ENCODE measurements at places on chromosomes 3 and 15.
A peak's percentile ranks its signal among the peaks of the same experiment; 100 is the strongest.

GRCh38 chr3:53295410-53295809 lies 39.6 kb upstream of the TKT start:
- DNase-seq: no peak

DNA sequence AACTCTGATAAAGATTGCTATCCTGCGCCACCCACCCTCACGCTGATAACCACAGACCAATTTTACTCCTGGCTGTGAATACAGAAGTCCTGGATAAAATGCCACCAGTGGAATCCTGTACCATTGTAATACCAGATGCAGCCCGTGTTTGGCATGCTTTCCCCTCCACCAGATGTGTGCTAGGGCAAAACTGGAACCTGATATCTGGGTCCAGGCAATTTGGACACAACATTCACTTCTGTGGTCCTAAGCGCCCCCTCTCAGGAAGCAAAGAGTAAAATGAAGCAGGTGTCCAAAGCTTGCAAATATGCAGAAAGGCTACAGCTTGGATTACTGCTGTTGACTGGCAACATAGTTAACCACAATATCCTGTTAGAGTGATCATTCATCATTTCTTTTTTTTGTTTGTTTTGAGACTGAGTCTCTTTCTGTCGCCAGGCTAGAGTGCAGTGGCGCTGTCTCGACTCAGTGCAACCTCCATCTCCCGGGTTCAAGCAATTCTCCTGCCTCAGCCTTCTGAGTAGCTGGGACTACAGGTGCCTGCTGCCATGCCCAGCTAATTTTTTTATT lies 32.8 kb downstream of the LOXL1 start:
- no peak for DNase-seq

DNA sequence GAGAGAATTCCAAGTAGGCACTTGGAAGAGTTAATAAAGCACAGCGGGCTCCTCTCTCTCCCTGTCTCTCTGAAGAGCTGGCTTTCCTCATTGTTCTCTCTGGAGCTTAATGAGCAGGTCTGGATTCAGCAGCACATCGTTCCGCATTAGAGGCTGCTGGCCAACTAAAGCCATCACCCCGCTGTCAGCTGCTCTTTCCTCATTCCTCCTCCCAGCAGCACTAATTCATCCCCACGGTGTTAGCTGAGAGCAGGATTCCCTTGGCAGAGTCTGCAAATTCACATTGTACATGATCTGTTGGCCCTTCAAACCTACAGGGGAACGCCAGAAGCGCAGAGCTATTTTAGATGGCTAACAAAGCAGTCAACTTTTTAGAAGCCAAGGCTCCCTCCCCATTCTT lies 44.2 kb downstream of the SGO1 start:
- DNase-seq: peak; percentile 69

GRCh38 chr3:182737825-182738224 lies 55.5 kb upstream of the ATP11B start:
- DNase-seq: no peak

DNA sequence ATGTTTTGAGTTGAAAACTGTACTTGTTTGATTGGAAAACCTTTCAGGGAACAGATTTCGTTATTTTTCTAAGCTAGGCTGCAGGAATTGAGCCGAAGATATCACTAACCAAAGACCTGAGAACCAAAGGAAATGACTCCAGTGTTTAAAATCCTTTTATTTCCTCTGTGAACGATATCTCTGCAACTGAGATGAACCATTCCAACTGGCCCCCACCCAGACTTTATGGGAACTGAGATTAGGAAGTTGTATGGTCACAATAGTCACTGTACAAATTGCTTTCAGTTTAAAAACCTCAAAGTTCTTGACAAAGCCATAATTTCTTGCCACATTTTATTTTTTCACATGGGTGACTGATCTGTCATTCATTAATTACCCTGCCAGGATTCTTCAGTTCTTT lies 232.4 kb downstream of the RBMS3 start:
- no peak for DNase-seq
